Activated CD4-positive, alpha-beta T cell treated with anti-CD3 and anti-CD28 coated beads, Interleukin-2, amount 10 ng/mL, durations not matched to agents 7 days and 5 days (primary cell): ENCODE measurements at places on chromosomes 1 and 21. TPM values are rescaled to one million over a fixed set of nuclear protein-coding genes. Genes with fewer than 3 reads are reported as not detected.

DNA sequence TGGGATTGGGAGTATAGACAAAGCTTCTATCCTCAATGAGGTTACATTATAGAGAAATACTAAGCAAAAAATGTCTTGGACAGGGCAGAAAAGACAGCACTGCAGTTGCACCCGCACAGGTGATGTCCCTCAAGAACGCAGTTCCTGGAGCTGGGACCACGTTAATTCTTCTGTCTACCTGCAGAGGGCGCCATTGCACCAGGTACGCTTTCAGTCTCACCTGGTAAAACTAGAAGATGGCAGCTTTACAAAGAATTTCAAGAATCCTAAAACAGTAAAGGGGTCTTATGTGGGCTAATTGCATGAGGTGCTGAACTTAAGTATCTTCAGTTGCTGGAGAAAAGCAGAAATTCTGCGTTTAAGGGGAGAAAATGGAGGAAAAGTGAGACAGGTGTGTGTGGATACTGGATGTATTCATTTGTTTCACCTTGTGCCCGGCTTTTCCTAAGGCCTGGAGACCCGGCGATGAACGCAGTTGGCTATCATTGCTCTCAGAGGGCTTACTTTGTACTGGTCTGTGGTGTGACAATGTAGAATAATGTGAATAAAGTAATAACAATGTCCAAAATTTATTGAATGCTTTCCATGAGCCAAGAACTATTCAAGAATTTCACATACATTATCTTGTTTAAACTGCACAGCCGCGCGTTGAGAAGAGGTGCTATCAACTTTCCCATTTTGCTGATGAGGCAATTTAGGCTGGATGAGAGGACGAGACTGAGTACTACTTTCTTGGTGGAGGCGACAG, 276.3 kb upstream of the GREM2 start:
- H3K27ac ChIP-seq, result no peak overlapping the region
- H3K27me3 ChIP-seq, result no peaks in the 10 kb centered on the region
- H3K36me3 ChIP-seq, result no peaks in the 10 kb centered on the region
- H3K4me1 ChIP-seq, result no peaks in the 10 kb centered on the region
- no peak overlapping the region for H3K4me3 ChIP-seq

DNA sequence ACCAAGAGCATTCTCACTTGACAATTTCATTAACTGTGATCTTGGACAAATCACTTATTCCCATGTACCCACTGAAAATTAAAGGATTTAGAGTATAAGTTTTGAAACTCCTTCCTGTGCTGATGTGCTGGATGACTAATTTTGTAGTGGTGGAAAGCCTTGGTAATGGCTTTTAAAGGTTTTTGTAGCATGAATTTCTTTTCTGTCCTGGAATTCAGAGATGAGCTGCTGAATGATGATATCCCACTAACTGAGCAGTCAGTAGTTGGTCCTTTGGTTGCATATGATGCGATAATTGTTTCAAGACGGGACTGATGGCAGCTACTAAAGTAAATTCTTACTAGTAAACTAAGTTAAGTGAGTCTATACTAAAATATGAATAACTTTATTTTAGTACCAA, 5.2 kb downstream of the RPL5 start:
- no peak overlapping the region for H3K27ac ChIP-seq
- DNase-seq, result no peak
- H3K4me1 ChIP-seq, result peaks cover 78% of the 10 kb centered on the region
- no peaks in the 10 kb centered on the region for H3K27me3 ChIP-seq
- peaks cover 85% of the 10 kb centered on the region for H3K36me3 ChIP-seq

- H3K36me3 ChIP-seq, result no peaks in the 10 kb centered on the region
- peaks cover 47% of the 10 kb centered on the region for H3K27me3 ChIP-seq
- no peak overlapping the region for H3K4me3 ChIP-seq
- no peaks in the 10 kb centered on the region for H3K4me1 ChIP-seq
- no peak overlapping the region for H3K27ac ChIP-seq
Measured at GRCh38 chr1:22212400-22213233, 69.7 kb upstream of the WNT4 start.

- no peaks in the 10 kb centered on the region for H3K27me3 ChIP-seq
- no peak for DNase-seq
- H3K27ac ChIP-seq, result no peak overlapping the region
- H3K36me3 ChIP-seq, result peaks cover 13% of the 10 kb centered on the region
- H3K4me3 ChIP-seq, result no peak overlapping the region
- peaks cover 14% of the 10 kb centered on the region for H3K4me1 ChIP-seq
Measured at GRCh38 chr1:234776876-234777855, 167.2 kb upstream of the IRF2BP2 start.

TRIM67 gene
- total RNA-seq, result not detected

- H3K4me3 ChIP-seq, result no peak overlapping the region
- H3K27me3 ChIP-seq, result no peaks in the 10 kb centered on the region
- no peak overlapping the region for H3K27ac ChIP-seq
Measured at GRCh38 chr21:39874759-39875158, 7.5 kb downstream of the PCP4 start.

XPR1 gene
- 18.0 TPM for total RNA-seq

- no peaks in the 10 kb centered on the region for H3K4me1 ChIP-seq
- H3K4me3 ChIP-seq, result no peak overlapping the region
- H3K27ac ChIP-seq, result no peak overlapping the region
- no peak for DNase-seq
- no peaks in the 10 kb centered on the region for H3K27me3 ChIP-seq
- H3K36me3 ChIP-seq, result no peaks in the 10 kb centered on the region
Measured at GRCh38 chr21:15703932-15704331, 25.9 kb upstream of the USP25 start.

PER3 gene
- 1.6 TPM for total RNA-seq

DNA sequence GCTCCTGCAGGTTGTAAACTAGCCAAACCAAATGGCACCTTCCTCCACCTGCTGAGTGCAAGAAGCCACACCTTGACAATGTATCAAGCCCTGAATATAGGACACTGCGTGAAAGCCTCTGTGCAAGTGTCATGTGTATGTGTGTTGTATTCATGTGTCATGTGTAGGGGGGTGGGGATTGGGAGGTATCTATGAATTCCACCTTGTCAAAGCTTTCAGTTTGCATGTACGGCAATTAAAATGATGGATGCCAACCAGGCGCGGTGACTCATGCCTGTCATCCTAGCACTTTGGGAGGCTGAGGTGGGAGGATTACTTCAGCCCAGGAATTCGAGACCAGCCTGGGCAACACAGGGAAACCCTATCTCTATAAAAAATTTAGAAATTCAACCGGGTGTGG, 19.8 kb downstream of the CD34 start:
- no peak overlapping the region for H3K4me3 ChIP-seq
- no peak overlapping the region for H3K27ac ChIP-seq
- H3K27me3 ChIP-seq, result peaks cover 12% of the 10 kb centered on the region
- DNase-seq, result no peak
- H3K4me1 ChIP-seq, result peaks cover 3% of the 10 kb centered on the region
- no peaks in the 10 kb centered on the region for H3K36me3 ChIP-seq

- no peak for DNase-seq
- no peaks in the 10 kb centered on the region for H3K27me3 ChIP-seq
- H3K36me3 ChIP-seq, result no peaks in the 10 kb centered on the region
- no peak overlapping the region for H3K27ac ChIP-seq
- H3K4me3 ChIP-seq, result no peak overlapping the region
Measured at GRCh38 chr1:217048104-217048707, 325.0 kb upstream of the ESRRG start.

- no peak overlapping the region for H3K27ac ChIP-seq
- peaks cover 4% of the 10 kb centered on the region for H3K27me3 ChIP-seq
- H3K4me3 ChIP-seq, result no peak overlapping the region
- DNase-seq, result no peak
Measured at GRCh38 chr1:200834383-200834782, 38.4 kb upstream of the GPR25 start.

DNA sequence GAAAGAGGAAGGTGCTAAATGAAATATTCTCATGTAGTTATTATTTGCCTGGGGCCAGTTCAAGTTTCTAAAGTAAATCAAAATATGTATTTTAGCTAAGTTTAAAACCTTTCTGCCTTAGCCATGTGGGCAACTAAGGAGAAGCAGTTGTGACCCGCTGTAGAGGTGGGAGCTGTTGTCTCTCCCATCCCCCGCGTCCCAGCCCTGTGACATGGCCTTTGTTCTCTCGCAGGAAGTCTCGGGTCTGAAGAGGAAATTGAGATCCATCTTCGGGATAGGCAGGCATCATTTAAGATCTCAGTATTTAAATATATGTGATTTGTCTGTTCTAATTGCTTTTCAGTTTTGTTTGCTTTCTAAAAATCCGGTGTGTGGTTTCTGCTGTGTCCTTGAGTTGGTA, 121.5 kb downstream of the CAMTA1 start:
- H3K27ac ChIP-seq, result no peak overlapping the region
- no peaks in the 10 kb centered on the region for H3K4me1 ChIP-seq
- H3K36me3 ChIP-seq, result no peaks in the 10 kb centered on the region
- peaks cover 8% of the 10 kb centered on the region for H3K27me3 ChIP-seq

KCNK2 gene
- not detected for total RNA-seq

- H3K4me3 ChIP-seq, result no peak overlapping the region
- H3K36me3 ChIP-seq, result peaks cover 13% of the 10 kb centered on the region
- peaks cover 16% of the 10 kb centered on the region for H3K4me1 ChIP-seq
- DNase-seq, result no peak
Measured at GRCh38 chr1:2492091-2492490, 16.0 kb downstream of the PLCH2 start.

GRCh38 chr1:229011022-229011421, 259.9 kb upstream of the RAB4A start:
- no peaks in the 10 kb centered on the region for H3K4me1 ChIP-seq
- H3K27ac ChIP-seq, result no peak overlapping the region
- no peak overlapping the region for H3K4me3 ChIP-seq
- no peaks in the 10 kb centered on the region for H3K36me3 ChIP-seq
- H3K27me3 ChIP-seq, result peaks cover 2% of the 10 kb centered on the region
- DNase-seq, result no peak

LCE2D gene
- total RNA-seq, result not detected

GFI1 gene
- 47.8 TPM for total RNA-seq

DNA sequence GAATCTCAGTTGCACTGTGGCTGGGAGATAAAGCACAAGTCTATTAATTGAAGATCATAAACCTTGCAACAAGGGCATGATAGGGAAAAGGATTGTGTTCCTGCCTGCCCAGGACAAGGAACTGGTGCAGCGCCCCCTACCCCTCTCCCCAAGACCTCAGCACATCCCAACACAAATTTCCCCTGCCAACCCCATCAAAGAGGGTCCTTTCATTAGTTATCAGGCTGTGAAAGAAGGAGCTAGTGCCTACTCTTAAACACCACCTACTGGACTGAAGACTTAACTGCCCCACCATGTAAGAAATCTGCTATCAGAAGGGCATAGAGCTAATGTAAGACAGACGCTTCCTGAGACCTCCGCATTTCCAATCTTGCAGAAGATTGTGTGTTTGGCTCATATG, 372.6 kb downstream of the AGBL4 start:
- no peak overlapping the region for H3K27ac ChIP-seq
- no peaks in the 10 kb centered on the region for H3K36me3 ChIP-seq
- no peak overlapping the region for H3K4me3 ChIP-seq

CD48 gene
- 294 TPM for total RNA-seq
